ENCODE measurements at places on chromosomes 7 and 10.

DNA sequence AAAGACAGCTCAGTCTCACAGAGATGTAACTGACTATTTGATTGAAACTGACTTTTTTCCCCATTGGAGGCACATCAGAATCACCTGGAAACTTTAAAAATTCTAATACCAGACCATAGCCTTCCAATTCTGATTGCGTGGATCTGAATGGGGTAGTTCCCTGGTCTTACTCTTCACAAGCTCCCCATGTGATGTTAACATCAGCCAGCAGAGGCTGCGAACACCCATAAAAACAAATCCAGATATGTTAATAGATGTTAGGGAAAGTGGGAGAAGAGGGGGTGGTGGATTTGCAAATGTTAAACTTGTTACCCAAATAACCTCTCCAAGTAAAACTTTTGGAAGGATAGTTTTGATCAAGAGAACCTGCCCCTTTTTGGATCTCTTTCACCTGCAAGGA is 1133.4 kb downstream of the CNTNAP2 start:
- no peaks in the 10 kb centered on the region for H3K36me3 ChIP-seq
- no peak overlapping the region for H3K27ac ChIP-seq
- no peak overlapping the region for H3K4me3 ChIP-seq
- DNase-seq: no peak
- H3K27me3 ChIP-seq: no peaks in the 10 kb centered on the region

DNA sequence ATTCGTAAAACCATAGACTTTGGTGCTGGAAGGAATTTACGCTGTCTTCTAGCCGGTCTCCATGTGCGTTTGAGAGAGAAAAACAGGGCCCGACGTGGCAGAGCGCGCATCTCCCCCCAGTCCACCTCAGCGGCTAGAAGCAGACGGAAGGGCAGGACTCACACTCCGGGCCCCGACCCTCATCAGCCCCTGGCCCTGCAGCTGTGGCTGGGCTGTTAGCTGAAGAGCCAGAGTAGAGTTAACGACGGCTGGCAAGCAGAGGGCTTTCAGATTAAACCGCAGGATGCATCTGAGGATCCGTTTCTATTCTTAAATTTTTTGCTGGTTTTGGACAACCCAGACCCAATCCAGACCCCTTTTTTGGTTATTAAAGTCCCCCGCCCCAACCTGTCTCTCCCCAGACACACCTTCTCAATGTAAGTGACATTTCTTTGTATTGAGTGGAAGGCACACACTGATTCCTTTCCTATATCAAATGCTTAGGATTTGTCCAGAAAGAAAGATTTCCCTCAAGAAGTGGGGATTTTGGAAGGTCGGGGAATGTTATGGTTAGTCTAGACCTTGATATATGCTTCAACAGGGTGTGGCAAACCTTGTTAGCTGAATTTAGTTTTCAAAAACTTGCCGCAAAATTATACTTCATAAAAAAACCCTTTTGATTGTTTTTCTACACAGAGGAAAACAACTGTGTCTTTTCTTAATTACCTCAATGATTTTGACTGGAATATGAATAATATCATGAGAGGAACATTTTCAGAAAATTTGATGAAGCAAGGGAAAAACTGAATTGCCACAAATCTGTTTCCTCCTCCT is 1.7 kb upstream of the TBX20 start:
- H3K4me3 ChIP-seq: no peak overlapping the region
- no peaks in the 10 kb centered on the region for H3K4me1 ChIP-seq
- no peak overlapping the region for H3K27ac ChIP-seq

DNA sequence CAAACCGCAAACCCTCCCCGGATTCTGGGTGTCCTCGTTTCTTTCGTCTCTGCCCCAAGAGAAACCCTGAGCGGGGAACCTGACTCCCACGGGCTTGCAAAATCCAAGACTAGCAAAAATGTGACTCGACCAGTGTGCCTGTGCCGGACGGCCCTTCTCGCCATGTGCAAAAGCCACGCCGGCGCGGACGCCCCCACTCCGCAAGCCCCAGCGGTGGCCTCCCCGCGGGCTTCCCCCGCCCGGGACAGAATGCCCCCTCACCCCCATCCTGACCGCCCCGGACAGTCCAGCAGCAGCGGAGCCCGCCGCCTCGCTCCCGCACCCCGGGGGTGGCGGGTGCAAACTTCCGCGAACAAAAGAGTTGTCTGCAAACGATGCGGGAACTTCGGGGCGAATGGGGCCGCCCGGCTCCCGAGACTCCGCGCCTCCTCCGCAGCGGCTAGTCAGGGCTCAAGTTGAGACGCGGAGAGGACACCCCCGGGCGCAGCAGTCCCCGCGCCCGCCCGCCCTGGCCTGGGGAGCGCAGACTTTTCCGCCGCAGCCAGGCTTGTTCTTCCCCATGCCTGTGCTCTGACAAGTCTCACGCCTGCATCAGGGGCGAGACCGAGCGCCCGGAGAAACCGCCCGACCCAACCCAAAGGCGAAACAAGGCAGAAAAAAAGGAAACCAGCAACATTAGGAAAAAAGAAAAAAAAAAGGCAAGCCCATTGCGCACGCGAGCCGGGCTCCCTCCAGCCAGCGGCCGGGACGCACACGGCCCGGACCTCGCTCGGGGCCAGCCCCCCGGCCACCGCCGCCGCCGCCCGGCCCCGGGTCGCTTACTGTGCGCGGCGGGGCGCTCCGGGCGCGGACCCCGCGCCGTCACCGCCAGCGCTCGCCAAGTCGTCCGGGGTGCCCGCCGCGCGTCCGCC is 732 bp downstream of the FAM53B start:
- peaks cover 42% of the 10 kb centered on the region for H3K4me1 ChIP-seq
- peak overlapping the region; percentile 57 for H3K27ac ChIP-seq
- H3K36me3 ChIP-seq: no peaks in the 10 kb centered on the region
- no peaks in the 10 kb centered on the region for H3K27me3 ChIP-seq
- DNase-seq: peak; percentile 26

GRCh38 chr10:127968027-127968441 is 61.1 kb downstream of the PTPRE start:
- no peak for DNase-seq
- no peak overlapping the region for H3K27ac ChIP-seq
- H3K27me3 ChIP-seq: no peaks in the 10 kb centered on the region
- no peak overlapping the region for H3K4me3 ChIP-seq
- no peaks in the 10 kb centered on the region for H3K4me1 ChIP-seq

GRCh38 chr10:130871406-130871805 is 440.1 kb downstream of the TCERG1L start:
- no peak overlapping the region for H3K27ac ChIP-seq
- no peaks in the 10 kb centered on the region for H3K27me3 ChIP-seq

- no peak for DNase-seq
- no peaks in the 10 kb centered on the region for H3K27me3 ChIP-seq
- H3K4me3 ChIP-seq: no peak overlapping the region
- no peaks in the 10 kb centered on the region for H3K36me3 ChIP-seq
- H3K4me1 ChIP-seq: peaks cover 15% of the 10 kb centered on the region
- no peak overlapping the region for H3K27ac ChIP-seq
These were observed 29.9 kb upstream of the PDCD4 start for GRCh38 chr10:110841767-110842267.

Measured in naive thymus-derived CD4-positive, alpha-beta T cell (primary cell).